ENCODE measurements at places on chromosomes 3 and 15.
A peak's percentile ranks its signal among the peaks of the same experiment; 100 is the strongest.

- peaks cover 5% of the 10 kb centered on the region for H3K4me1 ChIP-seq
- H3K27me3 ChIP-seq: no peaks in the 10 kb centered on the region
- no peak overlapping the region for H3K27ac ChIP-seq
- H3K36me3 ChIP-seq: no peaks in the 10 kb centered on the region
- H3K4me3 ChIP-seq: no peak overlapping the region
Measured at GRCh38 chr3:78979028-78979427, 788.8 kb downstream of the ROBO1 start.

- H3K36me3 ChIP-seq: no peaks in the 10 kb centered on the region
- no peaks in the 10 kb centered on the region for H3K4me1 ChIP-seq
- H3K27ac ChIP-seq: no peak overlapping the region
- no peaks in the 10 kb centered on the region for H3K27me3 ChIP-seq
Measured at GRCh38 chr3:140420621-140421357, 257.1 kb upstream of the TRIM42 start.

GRCh38 chr3:33926998-33927605 is 128.7 kb downstream of the PDCD6IP start:
- no peak overlapping the region for H3K4me3 ChIP-seq
- DNase-seq: no peak
- H3K27ac ChIP-seq: no peak overlapping the region

DNA sequence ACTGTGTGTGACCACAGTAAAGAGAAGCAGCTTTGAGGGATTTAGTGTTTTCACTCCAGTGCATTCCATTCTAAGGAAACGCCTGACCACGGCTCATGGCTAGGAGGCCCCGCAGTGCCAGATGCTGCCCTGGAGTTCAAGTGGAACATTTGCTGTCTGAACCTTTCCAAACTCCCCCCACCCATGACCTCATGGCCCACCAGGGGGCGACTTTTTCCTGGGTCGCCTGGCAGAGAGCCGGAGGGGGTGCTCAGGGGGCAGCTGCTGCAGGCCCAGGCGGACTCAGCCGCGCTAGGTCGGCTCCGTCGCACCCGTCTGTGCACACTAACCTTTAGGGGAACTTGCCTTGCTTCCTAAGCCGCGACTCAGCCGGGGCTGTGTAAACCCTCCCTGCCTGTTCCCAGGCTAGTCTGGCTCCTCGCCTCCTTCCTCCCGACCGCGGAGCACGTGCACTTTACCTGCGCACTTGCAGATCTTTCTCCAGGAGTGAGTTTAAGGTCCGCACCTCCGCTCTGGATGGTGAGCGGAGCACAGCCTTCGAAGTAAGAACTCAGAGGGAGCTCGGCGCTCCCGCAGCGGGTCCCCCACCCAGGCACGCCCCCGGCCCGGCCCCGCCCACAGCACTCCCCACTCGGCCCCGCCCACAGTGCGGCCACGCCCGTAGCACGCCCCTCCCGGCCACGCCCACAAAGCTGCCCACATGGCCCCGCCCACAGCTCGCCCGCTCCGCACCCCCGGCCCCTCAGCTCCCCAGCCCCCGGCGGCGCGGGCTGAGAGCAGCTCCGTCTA is at the start of gene OCA2:
Gene OCA2 (minus strand): TSS at position 550 of the 789 bp plus-strand sequence. CDS start 17,441 bp downstream, outside the sequence.
- no peaks in the 10 kb centered on the region for H3K4me1 ChIP-seq
- H3K36me3 ChIP-seq: no peaks in the 10 kb centered on the region
- no peak within 1 kb of the TSS for H3K27ac ChIP-seq
- peaks cover 13% of the 10 kb centered on the region for H3K27me3 ChIP-seq
- H3K4me3 ChIP-seq: peak within 1 kb of the TSS; percentile 45

All from SK-N-SH (cell line).